ENCODE measurements at places on chromosomes 2 and 18. TPM values are rescaled to one million over a fixed set of nuclear protein-coding genes. Genes with fewer than 3 reads are reported as not detected.

- DNase-seq = no peak
Measured at GRCh38 chr2:17877811-17878280, 621 bp upstream of the KCNS3 start.

GRCh38 chr2:56231361-56231760, 47.6 kb downstream of the CCDC85A start:
- no peak for DNase-seq

DNA sequence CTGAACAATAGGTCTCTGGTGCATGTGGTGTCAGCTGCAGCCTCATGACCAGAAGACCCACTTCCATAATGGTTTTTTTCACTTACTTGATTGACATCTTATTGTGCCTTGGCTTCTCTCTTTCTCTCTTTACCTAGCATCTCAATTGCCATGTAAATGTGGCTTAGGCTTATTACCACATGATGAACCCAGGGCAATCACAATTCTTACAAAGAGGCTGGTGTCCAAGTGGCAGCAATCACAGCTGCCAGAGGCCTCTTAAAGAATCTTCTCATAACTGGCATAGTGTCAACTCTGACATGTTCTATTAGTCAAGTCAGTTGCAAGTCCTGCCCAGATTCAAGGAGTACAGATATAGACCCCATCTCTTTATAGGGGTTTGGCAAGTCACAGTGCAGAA, 1224.8 kb downstream of the SUCLG1 start:
- DNase-seq = no peak

DNA sequence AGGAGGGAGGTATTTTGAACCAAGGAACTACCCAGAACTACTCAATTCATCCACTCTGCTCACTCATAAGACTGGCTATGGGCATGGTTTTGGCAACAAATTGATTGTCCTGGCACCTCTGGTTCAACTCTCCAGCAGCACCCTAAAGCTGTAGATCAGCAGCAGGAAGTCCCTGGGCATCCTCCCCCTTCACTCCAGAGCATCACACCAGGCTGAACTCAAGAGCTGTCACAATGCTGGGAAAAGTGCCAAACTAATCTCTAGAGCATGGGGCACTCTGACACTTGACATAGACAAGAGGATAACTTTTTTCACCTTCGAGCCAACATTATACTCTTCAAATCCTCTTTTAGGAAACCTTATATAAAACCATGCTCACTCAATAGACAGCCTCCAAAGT, 154.1 kb upstream of the RBBP8 start:
- no peak for DNase-seq

- DNase-seq = no peak
Measured at GRCh38 chr2:223969856-223970255, 12.6 kb downstream of the MRPL44 start.

GALNT14 gene
- total RNA-seq = not detected

DNER gene
- not detected for total RNA-seq

Data from Caco-2 (cell line).